ENCODE measurements at places on chromosomes 7 and 10. TPM values are rescaled to one million over a fixed set of nuclear protein-coding genes. Genes with fewer than 3 reads are reported as not detected.

DNA sequence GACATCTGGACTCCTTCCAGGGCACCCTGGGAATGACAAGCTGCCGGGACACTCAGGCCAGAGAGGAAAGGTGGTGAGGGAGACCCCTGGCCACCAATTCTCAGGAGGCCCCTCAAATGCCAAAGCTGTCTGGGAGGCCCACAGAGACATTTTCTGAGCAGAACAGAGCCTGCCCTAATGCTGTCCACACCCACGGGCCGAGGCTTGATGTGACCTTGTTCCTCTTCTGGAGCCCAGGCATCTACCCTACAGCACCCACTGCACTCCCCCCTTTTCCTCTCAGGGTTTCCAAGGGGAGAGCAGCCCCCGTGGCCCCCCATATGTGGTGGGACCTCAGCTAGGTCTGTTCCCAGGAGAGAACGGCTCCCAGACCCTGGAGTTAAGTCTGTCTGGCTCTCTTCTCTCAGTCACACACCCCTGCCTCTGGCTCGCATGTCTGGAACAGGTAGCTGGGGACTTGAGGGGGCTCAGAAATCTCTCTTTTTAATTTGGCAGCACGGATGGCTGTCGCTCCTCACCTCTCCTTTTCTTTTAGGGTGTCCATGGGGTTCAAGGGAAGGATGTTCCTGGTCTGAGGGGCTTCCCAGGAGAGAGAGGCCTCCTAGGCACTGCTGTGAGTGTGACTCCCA is 16.8 kb upstream of the VOPP1 start:
- no peak for DNase-seq

Gene TEX47
- not detected for total RNA-seq

Gene NUTM2A
- total RNA-seq = 0.79 TPM

- DNase-seq = no peak
These were observed 11.4 kb upstream of the ZNF12 start for GRCh38 chr7:6718124-6718523.

DNA sequence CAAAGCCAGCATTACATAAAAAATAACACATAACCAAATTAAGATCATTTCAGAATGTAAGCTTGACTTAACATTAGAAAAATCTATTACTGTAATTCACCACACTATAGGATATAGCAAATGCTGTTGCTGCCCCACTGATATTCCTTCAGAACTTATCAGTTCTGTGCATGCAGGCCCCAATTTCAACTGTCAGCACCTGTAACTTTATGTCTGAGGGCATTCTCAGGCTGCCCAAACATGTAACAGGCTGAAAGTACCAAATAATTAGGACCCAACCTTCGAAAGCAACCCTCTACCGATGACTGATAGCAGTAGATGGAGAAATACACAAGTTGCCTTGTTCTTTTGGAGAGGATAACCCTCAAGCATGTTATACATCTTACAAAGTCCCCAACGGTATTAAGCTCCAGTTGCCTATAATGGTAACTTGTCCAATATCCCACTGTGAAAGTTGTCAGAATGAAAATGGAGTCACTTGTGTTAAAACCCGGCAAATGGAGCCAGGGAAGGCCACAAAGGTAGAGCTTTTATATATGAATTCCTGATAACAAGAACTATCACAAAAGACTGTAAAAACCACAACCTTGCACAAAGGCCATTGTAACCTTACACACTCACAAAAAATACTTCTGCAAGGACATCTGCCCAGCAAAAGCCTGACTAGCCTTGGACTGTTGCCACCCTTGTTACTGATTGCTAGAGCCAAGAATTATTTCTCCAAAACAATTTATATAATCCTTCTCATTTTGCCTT is 66.9 kb upstream of the ZNF746 start:
- DNase-seq = no peak

Gene GARIN1A
- total RNA-seq = 0.88 TPM

Gene STEAP1B
- not detected for total RNA-seq

- no peak for DNase-seq
These were observed 43.0 kb upstream of the SHTN1 start for GRCh38 chr10:117047947-117048346.

DNA sequence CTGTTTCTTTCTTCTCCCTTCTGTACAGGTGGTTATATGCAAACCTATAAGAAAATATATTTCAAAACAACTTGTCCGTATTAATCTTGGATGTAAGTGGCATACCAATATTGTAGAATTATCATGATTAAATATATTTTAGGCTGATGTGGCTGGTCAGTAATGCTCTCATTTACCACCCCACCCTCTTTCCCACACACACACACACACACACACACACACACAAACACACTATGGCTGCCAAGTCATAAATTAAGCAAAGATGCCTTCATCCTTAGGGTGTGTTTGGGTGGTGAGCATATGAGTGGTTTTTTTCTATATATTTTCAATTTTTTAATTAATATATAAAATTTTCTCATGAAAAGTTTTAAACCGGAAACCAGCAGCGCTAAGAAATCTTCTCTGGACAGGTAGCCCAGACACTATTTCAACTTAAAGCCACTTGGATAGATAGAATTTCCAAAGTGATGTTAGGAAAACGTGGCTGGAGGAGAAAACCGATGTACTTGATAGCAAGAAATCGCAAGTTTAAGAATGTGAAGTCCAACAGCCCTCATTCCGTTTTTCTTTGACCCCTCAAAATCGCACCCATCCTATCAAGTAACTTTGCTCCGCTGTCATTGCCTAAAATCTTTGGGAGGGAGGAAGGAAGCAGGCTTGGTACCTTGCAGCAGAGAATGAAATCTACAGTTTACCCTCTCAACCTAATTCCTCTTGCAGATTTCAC is 171.7 kb downstream of the FAM107B start:
- DNase-seq = no peak

- no peak for DNase-seq
These were observed 191.2 kb downstream of the DYNC1I1 start for GRCh38 chr7:95963446-95963990.

DNA sequence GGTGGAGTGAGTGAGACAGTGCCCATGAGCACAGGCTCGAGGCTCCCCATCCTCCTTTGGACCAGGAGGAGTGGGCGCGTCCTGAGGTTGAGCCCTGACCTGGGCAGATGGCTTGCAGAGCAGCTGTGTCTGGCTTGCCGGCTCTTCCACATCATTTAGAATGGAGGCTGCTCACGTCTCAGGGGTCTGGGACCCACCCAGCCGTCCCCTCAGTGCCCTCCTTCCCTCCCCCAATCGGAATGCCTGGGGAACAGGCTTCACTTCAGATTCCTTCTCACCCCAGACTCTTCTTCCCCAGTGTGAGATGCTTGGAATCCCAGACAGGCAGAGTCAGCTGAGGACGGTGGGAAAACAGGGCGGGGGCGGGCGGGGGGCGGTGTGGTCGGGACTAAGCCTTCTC is 968.6 kb upstream of the ZNF722 start:
- no peak for DNase-seq
